ENCODE measurements at places on chromosomes 3 and 15. TPM values are rescaled to one million over a fixed set of nuclear protein-coding genes. Genes with fewer than 3 reads are reported as not detected.

DNA sequence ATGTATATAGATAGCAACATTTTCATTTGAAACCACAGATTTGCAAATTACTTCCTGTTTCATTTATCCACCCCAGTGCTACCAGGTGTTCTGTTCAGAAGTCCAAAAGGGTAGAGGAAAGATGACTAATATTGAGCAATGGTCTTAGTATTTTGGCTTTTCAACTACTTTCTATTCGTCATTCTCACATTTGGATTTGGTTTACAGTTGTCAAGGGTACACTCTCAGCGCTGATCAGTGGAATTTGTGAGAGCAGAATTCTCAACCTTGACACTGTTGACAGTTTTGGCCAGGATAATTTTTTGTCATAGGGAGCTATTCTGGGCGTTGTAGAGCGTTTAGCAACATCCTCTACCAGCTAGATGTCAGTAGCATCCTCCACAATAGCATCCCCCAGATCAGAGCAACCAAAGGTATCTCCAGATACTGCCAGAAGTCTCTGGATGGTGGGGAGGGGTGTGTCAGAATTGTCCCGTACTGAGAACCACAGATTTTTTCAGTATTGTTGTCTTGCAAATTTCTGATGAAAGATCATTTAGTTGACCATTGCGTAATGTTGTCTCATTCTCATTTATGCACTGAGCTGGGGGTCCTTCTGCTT, 4.2 kb downstream of the HMCES start:
- H3K4me1 ChIP-seq: peaks cover 37% of the 10 kb centered on the region
- no peak for DNase-seq
- no peak overlapping the region for H3K4me3 ChIP-seq
- peak overlapping the region; percentile 75 for H3K27ac ChIP-seq
- no peaks in the 10 kb centered on the region for H3K27me3 ChIP-seq

DNA sequence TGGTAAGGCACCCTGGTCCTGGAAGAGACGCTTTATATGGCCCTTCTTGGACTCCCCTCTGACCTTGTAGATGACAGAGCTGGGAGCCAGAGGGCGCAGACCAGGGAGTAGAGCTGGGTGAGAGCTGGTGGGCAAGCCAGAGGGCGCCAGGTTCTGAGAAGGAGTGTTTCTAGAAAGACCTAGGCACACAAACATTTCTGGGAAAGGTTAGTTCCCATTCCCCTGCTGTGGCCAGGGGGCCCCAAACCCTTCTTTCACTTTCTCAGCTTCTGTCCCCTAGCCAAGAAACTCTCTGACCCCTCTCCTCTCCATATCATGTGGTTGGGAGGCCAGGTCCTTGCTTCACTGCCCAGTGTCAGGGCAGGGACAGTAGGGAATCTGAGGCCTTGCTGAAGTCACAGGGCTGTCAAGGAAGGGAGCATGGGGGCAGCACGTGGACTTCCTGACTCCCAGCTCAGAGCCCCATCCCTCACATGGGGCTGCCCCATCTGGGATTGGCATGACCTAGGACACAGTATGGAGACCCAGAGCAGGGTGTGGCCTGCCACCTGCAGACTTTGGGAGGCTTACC, 3.6 kb downstream of the HEMK1 start:
- peak overlapping the region; percentile 95 for H3K4me3 ChIP-seq
- peaks cover 67% of the 10 kb centered on the region for H3K36me3 ChIP-seq
- peaks cover 66% of the 10 kb centered on the region for H3K4me1 ChIP-seq
- no peaks in the 10 kb centered on the region for H3K27me3 ChIP-seq
- peak; percentile 46 for DNase-seq

GRCh38 chr3:36738702-36739101, 25.7 kb downstream of the DCLK3 start:
- H3K36me3 ChIP-seq: no peaks in the 10 kb centered on the region
- H3K4me3 ChIP-seq: no peak overlapping the region
- H3K27ac ChIP-seq: no peak overlapping the region
- H3K4me1 ChIP-seq: peaks cover 2% of the 10 kb centered on the region
- no peak for DNase-seq
- H3K27me3 ChIP-seq: peaks cover 13% of the 10 kb centered on the region

The ECE2 gene
- not detected for total RNA-seq

GRCh38 chr15:98905963-98906711, 101.5 kb downstream of the PGPEP1L start:
- peaks cover 10% of the 10 kb centered on the region for H3K36me3 ChIP-seq
- H3K4me1 ChIP-seq: peaks cover 14% of the 10 kb centered on the region

- H3K4me1 ChIP-seq: no peaks in the 10 kb centered on the region
- peaks cover 2% of the 10 kb centered on the region for H3K27me3 ChIP-seq
These were observed 418.4 kb downstream of the PDCD6IP start for GRCh38 chr3:34216711-34217335.

DNA sequence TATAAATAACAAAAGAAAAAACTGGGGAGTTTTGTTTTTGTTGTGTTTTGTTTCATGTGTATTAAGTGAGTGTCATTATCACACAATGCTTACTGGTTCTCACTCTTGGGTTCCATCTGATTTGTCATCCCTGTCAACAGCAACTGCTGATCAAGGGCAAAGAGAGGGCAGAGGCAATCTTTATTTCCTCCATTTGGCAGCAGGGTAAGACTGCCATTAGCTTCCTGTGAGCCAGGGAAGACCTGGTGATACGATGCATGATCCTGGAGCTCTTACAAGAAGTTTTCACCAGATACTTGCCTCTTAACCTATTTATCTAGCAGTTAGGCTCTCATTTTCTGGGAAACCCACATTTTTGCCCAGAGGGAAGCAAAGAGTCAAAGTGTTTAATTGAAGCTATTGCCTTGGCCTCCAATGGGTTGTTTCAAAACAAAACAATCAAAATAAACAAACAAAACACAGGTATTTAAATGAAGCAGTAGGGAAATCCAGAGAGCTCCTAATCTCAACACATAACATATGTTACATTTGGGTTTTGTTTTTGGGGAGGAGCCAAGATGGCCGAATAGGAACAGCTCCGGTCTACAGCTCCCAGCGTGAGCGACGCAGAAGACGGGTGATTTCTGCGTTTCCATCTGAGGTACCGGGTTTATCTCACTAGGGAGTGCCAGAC, 529.8 kb downstream of the MAGI1 start:
- no peaks in the 10 kb centered on the region for H3K27me3 ChIP-seq
- DNase-seq: no peak
- no peak overlapping the region for H3K27ac ChIP-seq
- no peaks in the 10 kb centered on the region for H3K4me1 ChIP-seq

The MITF gene
- total RNA-seq: 0.07 TPM

The GABRB3 gene
- not detected for total RNA-seq

GRCh38 chr3:46068501-46068900, 41.2 kb upstream of the XCR1 start:
- H3K27me3 ChIP-seq: peaks cover 32% of the 10 kb centered on the region
- DNase-seq: no peak
- H3K27ac ChIP-seq: peak overlapping the region; percentile 20
- peaks cover 60% of the 10 kb centered on the region for H3K4me1 ChIP-seq

The MGA gene
- 37.7 TPM for total RNA-seq

The AMIGO3 gene
- total RNA-seq: not detected

- peaks cover 2% of the 10 kb centered on the region for H3K27me3 ChIP-seq
- no peak overlapping the region for H3K4me3 ChIP-seq
These were observed 50.2 kb downstream of the RARB start for GRCh38 chr3:25478211-25478757.

DNA sequence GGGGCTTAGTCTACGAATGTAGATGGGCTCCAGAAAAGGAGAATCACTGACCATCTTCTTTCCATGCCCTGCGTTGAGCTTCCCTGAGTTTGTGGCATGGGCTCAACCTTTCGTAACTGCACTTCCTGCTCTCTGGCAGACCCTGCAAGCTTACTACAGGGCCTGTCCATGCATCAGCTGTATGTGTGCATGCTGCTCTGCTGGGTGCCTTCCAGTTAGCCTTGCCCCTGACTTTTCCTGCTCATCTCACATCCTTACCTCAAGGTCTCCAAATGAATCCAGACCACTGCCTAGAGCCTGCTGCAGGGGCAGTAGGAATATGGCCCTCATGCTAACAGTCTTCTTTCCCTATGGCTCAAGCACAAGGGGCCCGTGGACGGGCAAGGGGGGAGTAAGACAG, 2.0 kb upstream of the TF start:
- no peaks in the 10 kb centered on the region for H3K36me3 ChIP-seq
- H3K4me1 ChIP-seq: no peaks in the 10 kb centered on the region
- no peak for DNase-seq
- H3K27ac ChIP-seq: no peak overlapping the region
- no peak overlapping the region for H3K4me3 ChIP-seq
- peaks cover 32% of the 10 kb centered on the region for H3K27me3 ChIP-seq

DNA sequence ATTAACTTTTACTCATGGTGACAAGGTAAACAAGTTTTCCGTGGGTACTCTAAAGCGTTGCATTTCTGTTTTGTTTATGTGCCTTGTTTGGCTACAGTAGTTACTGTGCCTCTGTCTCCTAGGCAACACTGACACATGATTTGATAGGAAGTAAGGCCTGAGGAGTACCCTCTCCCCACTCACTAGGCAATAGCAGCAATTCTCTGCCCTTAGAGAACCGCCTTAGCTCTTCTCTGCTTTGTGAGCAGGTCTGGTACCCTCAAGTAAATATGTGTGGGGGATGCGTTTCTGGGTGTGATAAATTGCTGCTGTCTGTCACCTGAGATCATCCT, at the start of gene IL5RA:
IL5RA (minus strand) TSS at position 76 of the 332 bp plus-strand sequence. CDS start 5,390 bp downstream, outside the sequence.
- H3K36me3 ChIP-seq: no peaks in the 10 kb centered on the region
- H3K27me3 ChIP-seq: peaks cover 12% of the 10 kb centered on the region
- H3K27ac ChIP-seq: no peak within 1 kb of the TSS
- no peak for DNase-seq

DNA sequence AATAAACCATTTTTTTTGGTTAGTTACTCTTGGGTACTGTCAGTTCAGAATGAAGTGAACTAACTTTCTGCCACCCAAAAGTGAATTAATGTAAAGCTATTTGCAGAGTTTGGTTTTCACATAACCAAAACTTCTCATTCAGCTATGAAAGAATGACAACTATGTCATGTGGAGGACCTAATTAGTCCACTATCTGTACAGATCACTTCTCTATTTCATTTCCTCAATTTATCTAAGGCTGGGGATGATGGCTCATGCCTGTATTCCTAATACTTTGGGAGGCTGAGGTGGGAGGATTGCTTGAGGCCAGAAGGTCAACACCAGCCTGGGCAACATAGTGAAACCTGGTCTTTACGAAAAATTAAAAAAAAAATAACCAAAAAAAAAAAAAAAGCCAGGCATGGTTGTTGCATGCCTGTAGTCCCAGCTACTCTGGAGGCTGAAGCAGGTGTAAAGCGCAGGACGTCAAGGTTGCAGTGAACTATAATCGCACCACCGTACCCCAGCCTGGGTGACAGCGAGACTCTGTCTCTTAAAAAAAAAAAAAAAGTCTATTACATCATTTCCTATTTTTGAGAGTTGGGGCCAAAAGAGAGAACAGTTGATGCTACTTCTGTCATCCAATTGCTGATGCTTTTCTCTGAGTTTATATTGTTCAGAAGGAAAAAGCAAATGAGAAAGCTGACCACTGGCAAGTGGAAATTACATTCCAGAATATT, 8.7 kb downstream of the HYPK start:
- no peak for DNase-seq
- H3K27me3 ChIP-seq: no peaks in the 10 kb centered on the region
- H3K27ac ChIP-seq: no peak overlapping the region
- peaks cover 3% of the 10 kb centered on the region for H3K4me1 ChIP-seq
- no peak overlapping the region for H3K4me3 ChIP-seq

- H3K36me3 ChIP-seq: no peaks in the 10 kb centered on the region
- no peak overlapping the region for H3K27ac ChIP-seq
- DNase-seq: no peak
- H3K4me3 ChIP-seq: no peak overlapping the region
These were observed 6.5 kb downstream of the POPDC2 start for GRCh38 chr3:119653876-119654275.

DNA sequence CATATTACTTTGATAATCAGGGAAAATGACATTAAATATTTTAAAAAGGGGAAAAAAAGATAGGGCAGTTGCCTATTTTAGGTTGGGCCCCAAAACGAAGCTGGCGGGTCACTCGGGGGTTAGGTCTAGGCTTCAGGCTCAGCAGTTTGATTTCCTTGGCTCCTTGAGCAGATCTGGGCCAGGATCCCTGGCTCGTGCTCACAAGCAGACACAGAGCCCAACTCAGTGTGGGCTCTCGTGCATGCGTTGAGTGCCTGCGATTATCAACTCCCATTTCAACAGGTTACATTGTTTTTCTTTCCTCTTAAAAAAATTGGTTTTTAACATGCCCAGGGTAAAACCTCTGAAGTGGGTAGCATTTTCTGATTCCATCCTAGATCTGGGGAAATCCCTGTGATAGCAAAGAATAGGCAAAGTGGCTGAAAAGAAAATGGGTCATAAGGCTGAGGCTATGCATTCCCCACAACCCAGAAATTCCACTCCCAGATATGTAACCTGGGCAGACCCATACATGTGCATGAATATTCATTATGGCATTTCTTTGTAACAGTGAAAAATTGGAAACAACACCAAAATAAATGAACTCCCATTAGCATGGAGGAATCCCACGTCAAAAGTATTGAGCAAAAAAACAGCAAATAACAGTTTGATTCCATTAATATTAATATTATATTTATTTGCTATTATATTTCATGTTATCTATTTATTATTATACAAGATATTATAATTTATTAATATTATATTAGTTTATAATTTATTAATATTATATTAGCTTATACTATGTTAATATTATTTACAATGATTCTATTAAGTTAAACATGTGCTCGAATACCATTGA, 27.8 kb downstream of the FAM43A start:
- H3K27me3 ChIP-seq: peaks cover 9% of the 10 kb centered on the region
- no peak for DNase-seq

- H3K4me1 ChIP-seq: no peaks in the 10 kb centered on the region
- no peaks in the 10 kb centered on the region for H3K27me3 ChIP-seq
- H3K36me3 ChIP-seq: no peaks in the 10 kb centered on the region
- no peak overlapping the region for H3K4me3 ChIP-seq
- H3K27ac ChIP-seq: no peak overlapping the region
These were observed 157.7 kb upstream of the SLCO3A1 start for GRCh38 chr15:91695799-91696198.

DNA sequence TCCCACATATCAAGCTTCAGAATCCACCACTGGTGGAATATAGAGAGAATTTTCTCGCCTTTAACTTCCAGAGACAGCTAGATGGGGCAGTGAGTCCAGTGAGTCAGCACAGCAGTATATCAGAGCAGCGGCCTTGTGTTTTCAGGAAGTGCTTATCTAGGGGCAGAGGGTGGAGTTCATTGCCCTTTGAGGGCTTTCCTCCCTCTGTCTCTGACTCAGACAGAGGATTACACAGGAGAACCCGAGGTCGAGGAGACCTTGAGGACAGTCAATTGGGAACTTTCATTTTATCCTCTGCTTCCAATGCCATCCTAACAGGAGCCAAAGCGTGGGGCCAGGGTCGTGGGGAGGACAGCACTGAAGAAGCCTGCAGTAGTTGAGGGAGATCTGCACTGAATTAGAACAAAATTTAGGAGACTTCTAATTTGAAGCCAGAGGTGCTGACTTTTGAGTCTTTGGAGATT, 109.6 kb upstream of the UMPS start:
- H3K27me3 ChIP-seq: peaks cover 11% of the 10 kb centered on the region
- no peaks in the 10 kb centered on the region for H3K36me3 ChIP-seq
- H3K4me3 ChIP-seq: no peak overlapping the region
- peak overlapping the region; percentile 64 for H3K27ac ChIP-seq

The GOLGA8Q gene
- 1.4 TPM for total RNA-seq

GRCh38 chr3:107265526-107265925, 111.7 kb upstream of the CCDC54 start:
- H3K27ac ChIP-seq: no peak overlapping the region
- peaks cover 7% of the 10 kb centered on the region for H3K4me1 ChIP-seq
- peaks cover 6% of the 10 kb centered on the region for H3K27me3 ChIP-seq
- no peak for DNase-seq
- no peak overlapping the region for H3K4me3 ChIP-seq
- H3K36me3 ChIP-seq: no peaks in the 10 kb centered on the region

All from activated T-helper 2 cell treated with anti-CD3 and anti-CD28 coated beads, Interferon-gamma antibody, Interleukin-2, Interleukin-4, amounts not matched to agents 10 μg/mL and 5 μg/mL and 100 μg/mL, durations not matched to agents 14 hours and 24 hours and 36 hours (primary cell).